ENCODE measurements at places on chromosomes 12 and 14. TPM values are rescaled to one million over a fixed set of nuclear protein-coding genes. Genes with fewer than 3 reads are reported as not detected.

The LALBA gene
- polyA plus RNA-seq: not detected

The KLC1 gene
- polyA plus RNA-seq: 296 TPM

The STRAP gene
- polyA plus RNA-seq: 525 TPM

The CCDC198 gene
- 1.4 TPM for polyA plus RNA-seq

The JPH4 gene
- polyA plus RNA-seq: 8.0 TPM

The KRT73 gene
- polyA plus RNA-seq: not detected

The USP44 gene
- 2.6 TPM for polyA plus RNA-seq

The IL22 gene
- 2.3 TPM for polyA plus RNA-seq

The TOGARAM1 gene
- polyA plus RNA-seq: 32.6 TPM
